MM.1S (cell line): ENCODE measurements at places on chromosomes 13 and 19.

GRCh38 chr19:13127051-13127450 lies 9.0 kb downstream of the NACC1 start:
- no peak for DNase-seq

- DNase-seq: peak; percentile 28
Observed at GRCh38 chr19:17946965-17947784, 14.4 kb downstream of the CCDC124 start.

GRCh38 chr13:106527826-106528225 lies 7.6 kb downstream of the EFNB2 start:
- no peak for DNase-seq

DNA sequence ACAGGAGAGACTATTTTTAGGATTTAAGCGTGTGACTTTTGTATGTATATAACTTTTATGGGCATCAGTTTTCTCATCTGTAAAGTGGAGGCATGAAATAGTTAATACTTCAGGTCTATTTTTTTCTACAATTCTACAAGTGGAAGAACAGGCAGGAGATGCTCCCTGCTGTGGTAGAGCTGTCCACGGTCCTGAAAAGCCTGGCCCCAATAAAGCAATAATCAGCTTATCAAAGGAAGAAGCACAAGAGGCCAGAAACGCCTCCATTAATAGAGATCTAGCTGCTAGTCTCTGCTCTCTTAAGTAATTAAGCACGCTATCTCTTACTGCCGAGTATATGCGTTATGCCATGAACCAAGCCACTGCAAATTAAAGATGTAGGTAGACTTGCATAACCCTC lies 28.0 kb upstream of the WASF3 start:
- peak; percentile 61 for DNase-seq

GRCh38 chr19:41951686-41952172 lies 7.4 kb downstream of the RABAC1 start:
- DNase-seq: peak; percentile 82

DNA sequence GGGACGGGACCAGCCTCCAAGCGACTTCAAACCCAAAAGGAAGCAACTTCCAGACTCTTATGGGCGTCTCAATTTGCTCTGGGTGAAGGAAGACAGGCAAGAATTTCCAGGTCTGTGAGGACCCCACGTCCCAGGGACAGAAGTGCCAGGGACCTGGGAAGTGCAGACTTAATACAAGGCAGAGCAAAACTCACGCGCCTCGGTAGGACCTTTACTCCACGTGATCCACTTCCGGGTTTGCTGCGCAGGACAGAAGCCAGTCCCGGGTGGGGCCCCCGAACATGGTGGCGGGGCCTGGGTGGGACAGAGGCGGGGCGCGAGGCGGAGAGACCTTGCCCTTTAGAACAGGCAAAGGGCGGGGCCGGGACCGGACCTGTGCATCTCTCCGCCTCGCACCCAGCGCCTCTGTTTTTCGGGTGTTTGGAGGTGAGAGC lies 9.3 kb downstream of the ZNF611 start:
- DNase-seq: no peak

- no peak for DNase-seq
Observed at GRCh38 chr13:58869566-58869965, 1238.0 kb downstream of the PCDH17 start.

DNA sequence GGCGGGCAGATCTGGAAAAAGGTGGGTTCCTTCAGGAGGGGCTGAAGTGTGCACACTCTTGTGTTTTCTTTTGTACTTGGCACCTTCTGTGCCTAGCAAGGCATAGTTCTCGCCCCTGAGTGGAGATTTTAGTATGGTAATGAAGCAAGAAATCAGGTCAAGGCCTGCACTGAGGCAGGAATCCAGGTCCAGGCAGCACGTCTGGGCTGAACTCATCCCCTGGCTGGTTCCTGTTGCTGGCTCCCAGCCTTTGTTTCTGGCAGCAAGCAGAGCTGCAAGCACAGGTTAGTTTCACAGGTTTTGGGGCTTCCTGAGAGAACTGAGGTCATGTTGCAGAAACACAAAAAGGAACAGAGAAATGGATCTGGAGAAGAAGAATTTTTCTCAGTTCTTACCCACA lies 21.2 kb downstream of the SIGLEC7 start:
- no peak for DNase-seq

DNA sequence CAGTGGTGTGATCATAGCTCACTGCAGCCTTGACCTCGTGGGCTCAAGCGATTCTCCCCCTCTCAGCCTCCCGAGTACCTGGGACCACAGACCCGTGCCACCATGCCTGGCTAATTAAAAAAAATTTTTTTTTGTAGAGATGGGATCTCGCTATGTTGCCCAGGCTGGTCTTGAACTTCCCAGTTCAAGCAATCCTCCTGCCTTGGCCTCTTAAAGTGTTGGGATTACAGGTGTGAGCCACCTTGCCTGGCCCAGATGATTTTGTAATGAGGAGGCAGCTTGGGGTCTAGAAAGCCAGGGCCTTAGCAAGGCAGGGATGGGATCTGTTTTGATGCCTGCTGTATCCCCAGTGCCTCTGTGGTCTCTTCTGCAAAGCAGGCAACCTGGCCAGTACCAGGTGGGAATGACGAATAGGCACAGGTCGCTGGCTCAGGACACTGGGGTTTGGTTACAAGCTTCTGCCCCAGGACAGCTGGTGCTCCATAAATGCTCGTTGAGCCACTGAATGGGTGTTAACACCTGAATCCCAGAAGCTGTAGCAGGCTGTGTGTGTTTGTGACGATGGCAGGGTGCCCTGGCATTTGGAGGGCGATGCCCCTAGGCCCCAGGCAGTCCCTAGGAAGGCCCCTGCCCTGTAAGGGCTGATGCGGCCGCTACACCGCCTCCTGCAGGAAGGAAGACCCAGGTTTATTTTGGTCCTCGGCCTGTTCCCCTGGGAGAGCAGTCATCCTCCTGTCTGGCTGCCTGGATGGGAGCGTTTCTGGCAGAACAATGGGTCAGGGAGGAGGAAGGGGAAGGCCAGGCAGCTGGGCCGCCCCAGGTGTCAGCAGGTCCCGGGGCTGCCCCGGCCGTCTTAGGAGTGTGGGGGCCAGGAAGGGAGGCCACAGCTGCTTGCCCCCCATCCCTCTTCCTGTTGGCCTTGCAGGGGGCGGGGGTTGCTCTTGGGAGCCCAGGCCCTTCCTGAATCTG lies 8.6 kb downstream of the TNFAIP8L1 start:
- no peak for DNase-seq

- DNase-seq: no peak
Observed at GRCh38 chr19:45976178-45976577, 2.5 kb upstream of the NOVA2 start.

GRCh38 chr19:20357921-20358320 lies 190.9 kb downstream of the ZNF486 start:
- DNase-seq: no peak

DNA sequence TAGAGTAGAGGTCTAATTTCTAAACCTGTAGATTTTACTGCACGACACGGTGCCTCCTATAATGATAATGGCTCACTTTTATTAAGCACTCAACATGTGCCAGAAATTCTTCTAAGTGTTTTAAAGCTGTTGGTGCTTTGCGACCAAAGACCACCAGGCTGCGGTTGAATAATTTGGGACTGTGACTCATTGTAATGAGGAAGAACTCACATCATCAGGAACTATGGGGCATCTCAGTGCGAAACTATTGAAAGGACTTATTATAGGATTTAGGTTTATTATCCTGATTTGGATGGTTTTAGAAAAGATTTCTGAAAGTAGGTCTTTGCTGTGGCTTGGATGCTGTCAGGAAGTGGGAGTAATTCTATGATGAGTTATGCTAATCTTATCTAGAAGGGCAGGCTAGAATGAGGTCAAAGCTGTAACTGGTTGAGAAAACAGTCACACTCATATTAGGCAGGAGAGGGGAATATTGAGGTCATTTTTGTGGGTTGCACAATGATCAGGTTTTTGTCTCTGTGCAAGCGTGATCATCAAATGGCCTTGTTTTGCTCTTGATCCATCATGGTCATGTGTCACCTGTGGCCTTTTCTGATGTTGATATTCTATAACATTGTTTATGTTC lies 266.8 kb downstream of the PCDH20 start:
- DNase-seq: no peak

DNA sequence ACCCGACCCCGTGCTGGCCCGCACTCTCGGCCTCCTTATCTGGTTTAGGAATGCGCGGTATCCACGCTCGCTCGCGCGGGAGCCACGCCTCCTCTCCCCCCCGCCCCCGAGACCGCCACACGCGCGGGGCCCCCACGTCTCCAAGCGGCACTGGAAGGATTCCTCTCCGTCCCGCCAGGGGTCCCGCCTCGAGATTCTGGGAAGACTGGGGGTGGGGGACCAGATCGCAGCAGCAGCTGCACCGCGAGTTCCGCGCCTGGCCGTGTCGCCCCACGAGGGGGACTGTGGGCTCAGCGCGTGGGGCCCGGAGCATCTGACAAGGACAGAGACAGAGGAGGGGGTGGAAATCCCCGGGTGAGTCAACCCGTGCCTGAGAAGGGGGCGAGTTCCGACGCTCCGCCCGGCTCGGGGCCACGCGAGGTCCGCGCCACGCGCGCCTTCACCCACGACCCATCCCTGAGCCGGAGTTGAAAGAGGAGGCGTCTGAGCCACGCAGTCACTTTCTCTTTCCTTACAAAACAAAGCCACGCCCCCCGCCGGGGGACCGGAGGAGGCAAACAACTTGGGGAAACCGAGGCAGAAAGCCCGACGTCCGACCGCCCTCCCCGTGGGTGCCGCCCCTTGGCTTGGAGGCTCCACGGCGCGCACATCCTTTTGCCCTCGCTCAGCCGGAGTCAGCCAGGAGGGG lies 814 bp downstream of the S1PR2 start:
- no peak for DNase-seq

DNA sequence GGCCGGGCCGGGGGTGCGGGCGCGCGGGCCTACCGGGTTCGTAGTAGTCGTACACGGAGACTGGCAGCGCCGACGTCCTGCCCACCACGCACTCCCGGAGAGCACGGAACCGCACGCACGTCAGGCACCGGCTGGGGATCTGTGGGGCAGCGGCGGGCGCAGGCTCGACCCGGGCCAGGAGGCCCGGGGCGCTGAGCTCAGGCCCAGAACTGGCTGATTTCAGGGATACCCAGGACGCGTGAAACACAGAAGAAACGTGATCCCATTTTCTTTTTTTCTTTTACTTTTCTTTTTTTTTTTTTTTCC lies 9.0 kb downstream of the F2RL3 start:
- no peak for DNase-seq

DNA sequence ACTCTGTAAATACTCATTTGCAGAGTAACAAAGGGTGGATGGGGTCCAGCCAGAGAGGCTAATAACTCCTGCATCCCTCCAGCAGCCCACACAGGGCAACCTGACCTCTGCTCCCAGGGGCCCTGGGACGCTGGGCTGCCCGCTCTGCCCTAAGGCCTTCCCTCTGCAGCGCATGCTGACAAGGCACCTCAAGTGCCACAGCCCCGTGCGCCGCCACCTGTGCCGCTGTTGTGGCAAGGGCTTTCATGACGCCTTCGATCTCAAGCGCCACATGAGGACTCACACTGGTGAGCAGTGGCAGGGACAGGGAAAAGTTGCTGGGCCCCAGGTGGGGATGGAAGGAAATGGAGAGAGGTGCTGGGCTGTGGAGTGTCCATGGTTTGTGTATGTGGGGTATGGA lies 1.7 kb downstream of the OVOL3 start:
- no peak for DNase-seq

- DNase-seq: no peak
Observed at GRCh38 chr13:93774506-93774905, 547.9 kb downstream of the GPC6 start.

- no peak for DNase-seq
Observed at GRCh38 chr19:46890423-46891170, 29.8 kb downstream of the ARHGAP35 start.

- no peak for DNase-seq
Observed at GRCh38 chr13:99301913-99302636, 5.1 kb downstream of the GPR183 start.

DNA sequence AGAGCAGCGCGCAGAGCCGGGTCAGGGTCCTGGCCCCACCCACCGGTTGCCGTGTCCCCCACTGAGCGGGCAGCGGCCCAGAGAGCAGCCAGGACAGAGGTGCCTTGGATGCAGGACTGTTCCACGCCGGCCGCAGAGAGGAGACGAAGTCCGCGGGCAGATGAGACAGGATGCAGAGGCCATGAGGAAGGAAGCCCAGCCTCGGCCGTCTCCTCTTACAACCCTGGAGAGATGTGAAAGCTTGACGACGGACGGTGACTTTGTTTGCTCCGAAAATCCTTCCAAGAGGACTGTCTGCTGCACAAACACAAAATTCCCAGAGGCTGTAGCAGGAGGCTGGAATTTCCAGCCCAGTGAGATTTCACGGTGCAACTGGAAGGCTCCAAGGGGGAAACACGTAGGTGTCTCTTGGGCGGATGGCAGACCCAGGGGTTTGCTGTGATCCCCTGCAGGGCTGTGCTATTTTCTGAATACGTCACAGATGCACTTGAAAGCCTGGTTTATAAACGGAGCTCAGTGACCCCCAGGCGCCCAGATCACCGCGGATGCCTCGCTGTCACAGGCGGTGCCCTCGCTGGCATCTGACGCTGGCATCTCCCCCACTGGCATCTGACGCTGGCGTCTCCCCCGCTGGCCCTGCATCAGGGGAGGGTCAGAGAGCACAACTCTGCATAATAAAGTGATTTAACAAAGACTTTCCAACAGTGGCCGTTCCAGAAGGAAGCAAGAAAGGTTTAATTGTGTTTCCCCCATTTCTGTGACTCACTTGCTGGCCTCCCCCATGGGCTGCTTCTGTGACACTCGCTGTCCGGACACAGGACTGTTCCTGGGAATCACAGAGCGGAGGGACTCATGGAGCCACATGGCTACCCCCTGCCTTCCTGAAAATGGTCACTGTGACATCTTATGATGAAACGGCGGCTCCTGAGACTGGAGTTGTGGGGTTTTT lies 62.0 kb upstream of the C13orf46 start:
- no peak for DNase-seq

DNA sequence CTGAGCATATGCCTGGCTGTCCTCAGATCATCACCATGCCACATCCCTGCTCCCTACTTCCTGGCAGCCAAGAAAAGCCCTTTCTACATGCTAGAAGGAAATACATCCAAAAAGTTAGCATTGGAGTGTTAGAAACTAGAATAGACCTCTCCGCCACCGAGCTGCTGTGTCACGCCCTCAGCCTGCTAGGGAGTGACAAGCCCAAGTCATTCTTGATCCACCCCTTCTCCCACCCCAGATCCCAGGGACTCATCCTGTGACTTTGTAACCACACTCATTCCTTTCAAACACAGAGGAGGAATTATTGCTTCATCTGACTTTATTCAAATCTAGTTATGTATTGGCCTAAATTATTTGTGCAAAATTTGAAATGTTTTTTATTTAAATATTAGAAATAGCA lies 45.3 kb downstream of the POLR1D start:
- DNase-seq: no peak

- no peak for DNase-seq
Observed at GRCh38 chr13:99431927-99432608, 69.2 kb upstream of the TM9SF2 start.
